NAMALWA (cell line): ENCODE measurements at places on chromosomes 16 and 17.

DNA sequence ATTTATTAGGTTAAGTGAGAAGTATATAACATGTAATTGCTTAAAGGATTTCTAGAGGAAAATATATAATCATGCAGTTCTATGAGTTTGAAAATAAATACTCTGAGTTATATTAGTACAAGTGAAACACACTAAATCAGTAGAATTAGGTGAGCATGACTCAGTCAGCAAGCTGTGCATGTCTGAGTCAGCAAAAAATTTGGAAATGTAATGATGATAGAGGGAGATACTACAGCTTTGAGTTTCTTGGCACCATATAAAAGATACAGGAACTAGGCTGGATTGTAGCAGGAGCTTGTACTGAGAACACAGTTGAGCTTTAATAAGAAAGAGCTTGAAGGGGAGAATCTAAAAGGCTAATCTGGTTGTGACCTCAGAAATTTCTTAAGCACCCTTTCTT, 1224.6 kb downstream of the CDH8 start:
- DNase-seq: no peak

GRCh38 chr16:67846063-67846319, 742 bp upstream of the NUTF2 start:
- peak; percentile 48 for DNase-seq

DNA sequence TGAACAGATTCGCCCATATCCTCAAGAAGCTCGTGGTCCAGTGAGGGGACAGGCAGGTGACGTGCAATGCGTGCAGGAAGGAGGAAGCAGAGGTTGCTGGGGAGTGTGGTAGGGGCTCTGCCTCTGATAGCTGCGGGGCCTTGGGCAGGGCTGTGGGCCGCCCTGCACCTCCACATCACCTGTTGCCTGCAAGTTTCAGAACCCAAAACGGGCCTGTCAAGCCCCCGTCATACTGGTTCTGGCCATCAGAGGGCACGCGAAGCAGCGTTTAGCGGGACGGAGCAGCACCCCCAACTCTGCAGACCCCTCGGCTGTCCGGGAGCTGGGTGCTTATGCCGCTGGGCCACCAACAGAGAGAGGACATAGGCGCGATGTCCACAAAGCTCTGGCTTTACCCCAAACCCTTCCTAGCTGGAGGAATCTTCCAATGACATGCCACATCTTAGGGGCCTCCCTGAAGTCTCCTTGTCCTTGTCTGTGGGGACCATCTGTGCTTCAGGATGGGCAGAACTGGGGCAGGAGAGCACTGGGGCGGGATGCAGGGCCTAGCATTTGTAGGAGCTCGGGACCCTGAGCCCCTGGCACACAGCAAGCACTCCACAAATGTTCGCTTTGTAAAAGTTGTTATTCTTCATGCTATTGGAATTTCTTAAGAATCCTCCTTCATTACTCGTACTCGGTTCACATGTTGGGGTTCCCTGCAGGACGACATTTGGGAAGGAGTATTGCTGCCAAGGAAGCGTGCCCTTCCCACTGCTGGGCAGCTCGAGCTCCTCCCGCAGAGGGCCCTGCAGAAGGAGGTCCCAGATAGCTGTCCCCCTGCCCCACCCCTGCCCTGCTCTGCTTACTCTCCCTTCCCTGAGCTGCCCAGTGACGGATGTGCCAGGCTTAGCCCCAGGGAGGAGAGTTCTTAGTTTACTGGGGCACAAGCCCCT, 64.3 kb downstream of the CNGB1 start:
- DNase-seq: peak; percentile 34

DNA sequence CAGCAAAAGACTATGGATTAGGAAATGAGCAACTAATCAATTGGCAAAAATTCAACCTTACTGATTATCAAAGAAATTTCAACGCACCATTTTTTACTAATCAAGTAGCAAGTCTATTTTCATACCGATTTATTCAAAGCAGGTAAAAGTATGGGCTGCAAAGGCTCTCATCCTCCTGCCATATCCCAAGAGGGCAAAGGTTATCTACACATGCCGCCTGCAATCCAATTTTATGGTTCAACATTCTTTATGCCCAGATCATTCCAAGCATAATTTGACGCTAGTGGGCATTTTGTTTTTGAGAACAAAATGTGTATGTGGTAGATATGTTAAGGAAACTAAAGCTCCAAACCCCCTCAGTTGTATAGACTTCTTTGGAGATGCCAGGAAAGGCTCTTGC, 270.6 kb downstream of the MAF start:
- no peak for DNase-seq

DNA sequence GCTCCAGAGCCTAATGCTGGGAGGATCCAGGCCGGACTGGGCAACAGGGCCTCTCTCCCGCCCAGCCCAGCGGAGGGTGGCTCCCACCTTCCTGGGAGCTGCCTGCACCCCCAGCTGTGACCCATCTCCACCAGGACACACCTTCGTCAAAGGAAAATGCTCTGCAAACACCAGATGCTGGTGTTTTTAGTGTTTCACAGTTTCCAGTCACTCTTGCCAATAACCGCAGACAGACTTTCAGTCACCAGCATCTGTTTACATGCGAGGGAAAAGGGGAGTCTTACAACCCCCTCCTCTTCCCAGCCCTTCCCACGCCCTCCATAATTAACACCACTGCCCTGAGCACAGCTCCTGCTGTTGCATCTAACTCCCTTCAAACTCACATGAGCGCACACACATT, 25.3 kb downstream of the KLHDC4 start:
- DNase-seq: no peak

DNA sequence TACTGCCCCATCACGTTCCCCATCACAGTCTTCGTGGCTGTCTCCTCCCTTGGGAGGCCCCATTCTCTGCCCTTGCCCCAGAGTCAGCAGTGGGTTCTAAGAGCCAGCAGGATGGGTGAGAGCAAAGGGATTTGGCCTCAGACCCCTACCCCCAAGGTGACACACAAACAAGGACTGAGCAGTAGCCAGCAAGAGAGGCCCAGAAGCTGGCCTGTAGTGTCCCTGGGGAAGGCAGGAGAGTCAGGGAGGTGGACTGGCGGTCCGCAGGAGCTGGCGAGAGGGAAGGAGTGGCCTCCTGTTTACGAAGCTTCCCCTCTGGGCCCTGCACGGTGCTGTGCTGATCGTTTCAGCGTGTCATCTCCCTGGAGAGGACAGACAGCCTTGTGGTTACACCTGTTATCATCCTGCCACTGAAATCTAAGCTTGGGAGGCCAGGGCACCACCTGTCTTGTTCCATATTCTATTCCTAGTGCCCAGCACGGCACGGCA, 8.4 kb downstream of the WDR81 start:
- DNase-seq: no peak

GRCh38 chr16:87754535-87754934, 11.3 kb downstream of the KLHDC4 start:
- DNase-seq: no peak

- no peak for DNase-seq
Measured at GRCh38 chr16:28537076-28537475, 1.7 kb downstream of the NUPR1 start.

- DNase-seq: no peak
Measured at GRCh38 chr17:17025621-17026020, 16.6 kb upstream of the MPRIP start.

DNA sequence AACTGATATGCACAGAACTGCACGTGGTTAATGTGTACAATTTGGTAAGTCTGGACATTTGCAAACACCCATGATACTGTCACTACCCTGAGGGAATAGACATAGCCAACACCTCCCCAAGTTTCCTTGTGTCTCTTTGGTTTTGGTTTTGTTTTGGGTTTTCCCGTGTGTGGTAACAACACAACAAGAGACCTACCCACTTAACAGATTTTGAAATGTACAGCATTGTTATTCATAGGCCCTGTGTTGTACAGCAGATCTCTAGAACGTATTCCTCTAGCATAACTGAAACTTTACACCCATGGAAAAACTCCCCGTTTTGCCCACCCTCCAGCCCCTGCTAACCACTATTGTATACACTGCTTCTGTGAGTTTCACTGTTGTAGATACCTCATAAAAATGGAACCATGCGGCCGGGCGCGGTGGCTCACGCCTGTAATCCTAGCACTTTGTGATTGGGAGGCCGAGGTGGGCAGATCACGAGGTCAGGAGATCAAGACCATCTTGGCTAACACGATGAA, 76.3 kb upstream of the TBC1D3K start:
- no peak for DNase-seq

DNA sequence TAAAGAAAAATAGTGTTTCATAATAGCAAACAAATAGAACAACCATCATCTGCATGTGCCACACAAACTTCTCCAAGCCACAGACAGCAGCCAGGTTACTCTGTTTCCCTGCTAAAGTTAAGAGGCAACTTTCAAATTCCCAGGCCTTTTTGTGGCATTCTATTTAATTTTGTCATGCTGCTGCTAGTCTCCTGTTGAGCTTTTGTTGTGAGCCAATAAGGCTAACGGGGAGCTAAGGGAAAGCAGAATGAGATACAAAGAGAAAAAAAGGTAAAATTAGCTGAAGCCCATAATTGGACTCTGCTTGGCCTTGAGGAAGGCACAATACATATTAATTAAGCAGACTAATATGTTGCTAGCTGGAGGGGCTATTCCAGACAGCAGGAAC, 74.7 kb upstream of the GNAO1 start:
- no peak for DNase-seq

- no peak for DNase-seq
Measured at GRCh38 chr17:33639103-33639880, 346.2 kb upstream of the ASIC2 start.

DNA sequence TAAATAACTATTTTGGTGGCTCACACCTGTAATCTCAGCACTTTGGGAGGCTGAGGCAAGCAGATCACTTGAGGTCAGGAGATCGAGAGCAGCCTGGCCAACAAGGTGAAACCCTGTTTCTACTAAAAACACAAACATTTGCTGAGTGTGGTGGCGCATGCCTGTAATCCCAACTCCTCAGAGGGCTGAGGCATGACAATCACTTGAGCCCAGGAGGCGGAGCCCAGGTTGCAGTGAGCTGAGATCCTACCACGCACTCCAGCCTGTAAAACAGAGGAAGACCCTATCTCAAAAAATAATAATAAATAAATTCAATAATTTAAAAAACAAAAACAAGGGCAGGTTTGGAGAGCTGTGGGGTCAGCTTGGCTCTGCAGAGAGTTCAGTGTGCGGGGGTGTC, 5.7 kb upstream of the SLC4A1 start:
- DNase-seq: no peak

DNA sequence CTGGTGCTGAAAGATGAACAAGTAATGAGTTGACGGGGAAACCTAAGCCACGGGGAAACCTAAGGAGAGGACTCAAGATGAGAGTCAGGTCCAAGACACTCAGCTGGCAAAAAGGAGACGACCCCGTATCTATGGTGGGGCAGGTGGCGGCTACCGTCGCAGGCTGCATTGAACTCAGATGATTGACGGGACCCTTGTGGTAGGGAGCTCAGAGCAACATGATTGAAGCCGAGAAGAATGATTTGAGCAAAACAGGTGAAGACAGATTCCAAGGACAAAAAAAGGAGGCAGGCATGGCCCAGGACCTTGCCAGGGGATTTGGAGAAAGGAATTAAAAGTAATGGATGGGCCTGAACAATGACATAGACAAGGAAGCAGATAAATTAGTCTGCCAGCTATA, 7.5 kb upstream of the MYH3 start:
- no peak for DNase-seq

DNA sequence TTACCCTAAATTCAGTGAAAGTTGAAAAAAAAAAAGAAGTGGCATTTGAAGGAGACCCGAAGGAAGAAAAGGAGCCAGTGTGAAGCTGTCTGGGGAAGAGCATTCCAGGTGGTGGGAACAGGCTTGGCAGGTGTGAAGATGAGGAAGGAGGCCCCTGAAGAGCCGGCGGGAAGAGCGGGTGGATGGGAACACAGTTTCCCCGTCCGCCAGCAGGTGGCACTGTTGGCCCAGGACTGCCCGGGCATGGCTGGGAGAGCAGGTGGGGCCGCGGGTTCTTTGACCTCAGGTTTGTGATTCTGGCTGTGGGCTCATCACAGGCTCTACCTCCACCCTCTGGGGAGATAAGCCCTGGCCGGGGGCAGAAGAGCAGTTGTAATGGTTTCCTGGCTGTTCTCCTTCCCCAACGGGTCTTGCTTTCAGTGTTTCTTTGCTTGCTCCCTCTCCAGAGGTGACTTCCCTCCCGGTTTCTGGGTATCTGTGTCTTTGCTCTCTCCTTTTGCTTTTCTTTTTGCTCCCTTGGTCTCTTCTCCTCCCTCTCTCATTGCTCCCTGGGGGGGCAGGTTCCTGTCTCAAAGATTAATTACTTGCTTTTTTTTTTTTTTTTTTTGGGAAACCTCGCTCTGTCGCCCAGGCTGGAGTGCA, 32.3 kb downstream of the RAP1GAP2 start:
- peak; percentile 68 for DNase-seq

- no peak for DNase-seq
Measured at GRCh38 chr17:72113751-72114150, 7.1 kb upstream of the SOX9 start.

GRCh38 chr17:50638966-50639713, 4.5 kb downstream of the ABCC3 start:
- no peak for DNase-seq

GRCh38 chr17:41909088-41909487, 9.7 kb downstream of the ACLY start:
- DNase-seq: no peak

DNA sequence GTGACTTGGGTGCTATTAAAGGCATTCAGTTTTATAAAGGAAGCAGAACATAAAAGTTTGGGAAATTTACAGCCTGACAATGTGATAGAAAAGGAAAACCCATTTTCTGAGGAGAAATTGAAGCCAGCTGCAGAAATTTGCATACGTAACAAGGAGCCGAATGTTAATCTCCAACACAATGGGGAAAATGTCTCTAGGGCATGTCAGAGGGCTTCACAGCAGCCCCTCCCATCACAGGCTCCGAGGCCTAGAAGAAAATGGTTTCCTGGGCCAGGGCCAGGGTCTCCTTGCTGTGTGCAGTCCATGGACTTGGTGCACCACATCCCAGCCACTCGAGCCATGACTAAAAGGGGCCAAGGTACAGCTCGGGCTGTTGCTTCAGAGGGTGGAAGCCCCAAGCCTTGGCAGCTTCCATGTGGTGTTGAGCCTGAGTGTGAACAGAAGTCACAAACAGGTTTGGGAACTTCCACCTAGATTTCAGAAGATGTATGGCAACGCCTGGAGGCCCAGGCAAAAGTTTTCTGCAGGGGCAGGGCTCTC, 23.9 kb upstream of the TOM1L1 start:
- DNase-seq: no peak

GRCh38 chr16:5633845-5634440, 536.3 kb upstream of the EEF2KMT start:
- DNase-seq: peak; percentile 61

- no peak for DNase-seq
Measured at GRCh38 chr17:15490634-15491261, 23.3 kb upstream of the CDRT4 start.

GRCh38 chr17:5558815-5559785, 25.2 kb downstream of the NLRP1 start:
- no peak for DNase-seq

GRCh38 chr17:5164436-5164835, 27.2 kb downstream of the ZNF594 start:
- no peak for DNase-seq
